NCI-H1417 (cell line): ENCODE measurements at places on chromosomes 1 and 21.

DNA sequence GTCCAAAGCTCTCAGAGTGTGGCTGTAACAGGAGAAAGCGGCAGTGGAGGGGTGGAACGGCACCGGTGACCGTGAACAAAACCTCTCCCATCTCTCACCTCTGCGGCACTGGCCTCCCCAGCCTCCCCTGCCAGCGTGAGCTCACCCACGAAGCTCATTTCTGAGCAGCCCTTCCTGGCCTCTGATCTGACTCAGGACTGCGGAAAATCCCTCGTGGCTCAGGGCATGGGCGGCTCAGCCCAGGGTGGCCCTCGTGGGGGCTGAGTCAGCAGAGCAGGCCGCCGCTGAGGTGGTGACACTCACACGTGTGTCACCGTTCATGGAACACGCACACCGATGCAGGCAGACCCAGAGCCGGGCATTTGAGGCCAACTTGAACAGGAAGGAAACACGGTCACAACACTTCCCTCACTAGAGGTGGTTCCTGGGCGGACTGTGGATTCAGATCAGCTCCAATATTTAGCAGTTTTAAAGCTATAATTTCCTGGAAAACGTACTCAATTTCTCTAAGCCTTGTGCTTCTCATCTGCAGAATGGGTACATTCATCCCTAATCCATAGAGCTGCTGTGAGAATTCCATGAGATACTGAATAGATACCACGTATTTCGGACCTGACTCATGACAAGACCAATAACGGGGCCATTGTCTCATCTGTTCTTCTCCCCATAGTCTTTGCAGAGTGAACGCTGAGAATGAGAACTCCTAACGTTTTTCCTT, 115.0 kb upstream of the TMPRSS2 start:
- no peak for DNase-seq

- no peak for DNase-seq
Observed at GRCh38 chr1:112729909-112730308, 14.8 kb upstream of the PPM1J start.

GRCh38 chr1:147169171-147169570, 3.1 kb downstream of the PRKAB2 start:
- no peak for DNase-seq

- DNase-seq: no peak
Observed at GRCh38 chr1:222691016-222691415, 21.3 kb downstream of the AIDA start.

DNA sequence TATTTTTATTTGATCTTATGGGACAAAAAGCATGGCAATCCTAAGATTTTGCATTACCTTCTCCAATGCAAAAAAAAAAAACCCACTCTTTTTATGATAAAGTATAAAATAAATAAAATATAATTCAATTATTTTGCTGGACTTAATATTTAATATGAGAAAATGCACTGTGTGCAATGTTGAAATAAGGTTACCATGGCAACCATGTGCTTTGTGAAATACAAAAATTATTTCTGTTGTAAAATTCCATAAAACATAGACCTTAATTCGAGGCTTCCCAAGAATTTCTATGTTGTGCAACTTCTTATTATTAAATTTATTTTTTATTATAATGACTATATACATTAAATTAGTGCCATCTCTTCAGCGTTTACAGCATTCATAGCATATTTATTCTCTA, 989.5 kb downstream of the MRPL39 start:
- no peak for DNase-seq

DNA sequence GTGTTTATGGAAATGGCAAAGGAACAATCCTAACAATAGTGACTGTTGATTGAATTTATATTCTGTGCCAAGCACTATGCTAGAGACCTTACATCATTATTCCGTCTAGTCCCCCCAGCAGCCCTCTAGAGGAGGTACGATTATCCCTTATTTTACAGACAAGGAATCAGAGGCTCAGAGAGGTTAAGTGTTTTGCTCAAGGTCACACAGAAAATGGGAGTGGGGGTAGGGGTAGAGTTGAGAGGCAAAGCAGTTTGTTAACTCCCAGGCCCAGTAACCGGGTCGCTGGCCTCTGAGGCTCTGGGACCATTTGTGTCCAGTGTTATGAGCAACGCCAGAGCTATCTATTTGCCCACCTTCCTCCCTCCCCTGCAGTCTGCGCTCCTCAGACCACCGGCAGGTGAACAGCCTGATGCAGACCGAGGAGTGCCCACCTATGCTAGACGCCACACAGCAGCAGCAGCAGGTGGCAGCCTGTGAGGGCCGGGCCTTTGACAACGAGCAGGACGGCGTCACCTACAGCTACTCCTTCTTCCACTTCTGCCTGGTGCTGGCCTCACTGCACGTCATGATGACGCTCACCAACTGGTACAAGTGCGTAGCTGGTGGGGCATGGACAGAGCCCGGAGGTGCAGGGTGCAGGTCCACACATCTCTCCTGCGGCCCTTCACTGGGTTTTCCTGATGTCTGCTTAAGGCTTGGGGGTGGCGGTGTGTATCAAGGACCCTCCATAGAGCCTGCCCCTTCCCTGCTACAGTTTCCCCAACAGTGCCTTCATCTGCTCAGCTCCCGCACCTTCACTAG, 19.8 kb downstream of the SERINC2 start:
- no peak for DNase-seq

DNA sequence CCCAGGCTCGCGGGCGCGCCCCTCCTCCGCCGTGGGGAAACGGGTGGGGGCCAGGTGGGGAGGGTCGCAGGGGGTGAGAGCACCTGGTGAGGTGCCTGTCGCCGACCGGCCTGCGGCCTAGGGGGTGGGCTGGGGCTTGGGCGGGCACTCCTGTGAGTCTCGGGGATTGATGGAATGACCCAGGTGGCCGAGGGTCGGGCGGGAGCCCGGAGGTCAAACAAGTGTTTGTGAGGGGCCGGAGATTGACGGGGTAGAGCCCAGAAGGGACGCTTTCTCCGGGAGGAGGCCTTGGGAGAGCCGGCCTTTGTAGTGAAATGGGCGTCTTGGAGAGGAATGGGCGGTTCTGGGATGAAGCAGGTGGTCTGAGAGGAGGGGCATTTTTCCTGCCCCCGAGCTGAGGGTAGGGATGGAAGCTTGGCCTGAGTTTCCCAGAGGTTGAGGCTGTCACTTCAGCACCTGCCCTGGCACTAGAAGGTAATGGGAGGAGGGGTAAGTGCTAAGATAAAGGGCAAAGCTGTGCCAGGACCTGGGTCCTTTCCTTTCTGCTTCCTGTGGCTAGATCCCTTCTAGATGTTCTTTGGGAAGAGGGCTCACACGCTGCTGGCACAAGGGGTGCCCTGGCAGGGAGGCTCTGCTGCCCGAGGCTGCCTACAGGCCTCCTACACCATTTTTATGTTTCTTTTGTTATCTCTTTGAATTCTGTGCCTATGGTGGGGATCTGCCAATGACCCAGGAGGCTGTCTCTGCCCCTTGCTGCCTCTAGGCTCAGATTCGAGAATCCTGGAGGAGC, 56.1 kb downstream of the NDUFS5 start:
- peak; percentile 46 for DNase-seq

DNA sequence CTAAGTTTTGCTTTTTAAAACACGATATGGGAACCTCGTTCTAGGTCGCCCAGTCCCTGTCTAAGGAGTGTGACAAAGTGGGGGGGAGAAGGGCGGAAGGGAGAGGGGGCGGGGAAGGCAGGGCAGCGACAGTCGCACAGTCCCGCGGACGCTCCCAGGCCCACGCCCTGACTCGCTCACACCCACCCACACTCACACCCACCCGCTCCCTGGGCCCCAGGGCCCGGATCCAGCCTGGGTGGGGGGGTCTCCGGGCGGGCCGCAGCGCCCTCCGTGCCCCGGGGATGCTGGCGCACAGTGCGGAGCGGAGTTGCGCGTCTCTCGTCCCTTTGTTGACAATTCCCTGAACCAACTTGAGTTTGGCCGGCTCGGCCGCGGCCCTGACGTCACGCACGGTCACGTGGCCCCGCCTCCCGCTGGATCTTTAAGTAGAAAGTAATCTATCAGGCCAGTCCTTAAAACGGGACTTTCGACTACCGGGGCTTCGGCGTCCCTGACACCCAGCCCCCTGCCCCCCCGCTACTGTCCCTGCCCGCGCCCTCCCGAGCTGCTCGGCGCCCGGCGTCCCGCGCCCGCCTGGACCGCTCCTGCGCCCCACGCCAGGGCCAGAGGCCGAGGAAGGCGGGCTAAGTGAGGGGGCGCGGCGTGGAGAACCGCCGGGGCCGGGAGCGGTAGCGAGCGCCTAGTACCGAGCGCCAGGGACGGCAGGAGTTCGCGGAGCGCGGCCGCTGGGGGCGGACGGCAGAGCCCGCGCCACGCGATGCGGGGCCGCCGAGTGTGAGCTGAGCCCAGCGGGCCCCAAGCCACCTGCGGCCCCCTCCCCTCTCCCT, at the start of gene FOXD3:
FOXD3 (plus strand) TSS at position 454 of the 830 bp plus-strand sequence. CDS start 492 bp downstream, outside the sequence.
- DNase-seq: peak; percentile 79

GRCh38 chr1:87388411-87388810, 59.7 kb downstream of the LMO4 start:
- DNase-seq: no peak

DNA sequence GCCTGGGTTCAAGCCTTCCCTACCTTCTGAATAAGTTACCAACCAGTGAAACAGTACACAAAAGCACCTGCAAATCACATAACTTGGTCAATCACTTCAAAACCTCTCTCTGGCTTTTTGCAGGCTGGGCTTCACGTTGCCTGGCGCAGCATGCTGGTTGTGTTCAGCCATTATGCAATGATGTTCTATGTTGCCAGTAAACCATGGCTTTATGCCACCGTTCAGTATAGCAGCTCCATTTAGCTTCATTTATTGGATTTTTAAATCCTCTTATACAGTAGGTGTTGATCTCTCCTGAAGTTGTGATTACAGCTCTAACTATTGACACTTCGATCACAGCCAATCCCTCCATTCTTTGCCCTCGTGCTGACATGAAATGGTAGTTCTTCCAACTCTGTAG, 233.6 kb upstream of the PTBP2 start:
- DNase-seq: no peak

- no peak for DNase-seq
Observed at GRCh38 chr1:232130815-232131480, 499.0 kb downstream of the SIPA1L2 start.

- no peak for DNase-seq
Observed at GRCh38 chr1:94828251-94828650, 8.1 kb downstream of the SLC44A3 start.

- DNase-seq: no peak
Observed at GRCh38 chr1:198620951-198621824, 17.7 kb upstream of the PTPRC start.

- DNase-seq: peak; percentile 10
Observed at GRCh38 chr1:110060034-110060661, 10.3 kb downstream of the ALX3 start.
